ENCODE measurements at places on chromosomes 5 and 9. TPM values are rescaled to one million over a fixed set of nuclear protein-coding genes. Genes with fewer than 3 reads are reported as not detected.

- H3K4me3 ChIP-seq, result no peak overlapping the region
- no peak for DNase-seq
- H3K27ac ChIP-seq, result no peak overlapping the region
- H3K36me3 ChIP-seq, result no peaks in the 10 kb centered on the region
- H3K27me3 ChIP-seq, result no peaks in the 10 kb centered on the region
These were observed 24.9 kb downstream of the RNF130 start for GRCh38 chr5:180046656-180047055.

DNA sequence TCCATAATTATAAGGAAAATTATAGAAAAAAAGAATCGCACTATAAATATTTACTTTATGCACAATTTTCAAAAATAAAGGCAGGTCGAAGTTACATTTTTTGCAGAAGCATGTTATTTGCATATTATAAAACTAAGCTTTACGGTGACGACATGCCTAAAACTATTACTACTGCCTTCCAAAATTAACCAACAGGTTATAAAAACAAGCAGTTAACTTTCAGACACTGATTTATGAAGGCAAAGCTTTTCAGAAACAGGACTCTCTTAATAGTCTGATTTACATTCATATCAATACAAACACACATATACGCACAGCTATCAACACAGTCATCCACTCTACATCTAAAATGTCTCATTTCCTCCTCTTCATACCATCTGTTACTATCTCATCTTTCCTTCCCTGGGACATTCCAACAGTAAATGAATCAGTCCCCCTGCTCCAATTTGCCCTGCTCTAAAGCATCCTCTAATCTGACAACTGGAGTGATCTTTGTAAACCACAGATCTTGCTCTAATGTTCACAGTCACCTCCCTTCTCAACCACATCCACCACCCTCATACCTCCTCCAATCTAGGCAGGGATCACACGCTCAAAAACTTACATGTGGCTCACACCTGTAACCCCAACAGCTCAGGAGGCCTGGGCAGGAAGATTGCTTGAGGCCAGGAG lies 21.6 kb downstream of the FBXW11 start:
- no peak overlapping the region for H3K4me3 ChIP-seq
- peaks cover 9% of the 10 kb centered on the region for H3K4me1 ChIP-seq
- no peak for DNase-seq
- H3K36me3 ChIP-seq, result no peaks in the 10 kb centered on the region
- no peaks in the 10 kb centered on the region for H3K27me3 ChIP-seq

GRCh38 chr9:33952066-33952465 lies 96.6 kb downstream of the UBAP2 start:
- peaks cover 15% of the 10 kb centered on the region for H3K36me3 ChIP-seq
- no peak for DNase-seq
- H3K4me3 ChIP-seq, result no peak overlapping the region
- no peaks in the 10 kb centered on the region for H3K27me3 ChIP-seq
- no peak overlapping the region for H3K27ac ChIP-seq

GRCh38 chr5:17951392-17952169 lies 317.3 kb downstream of the TAF11L14 start:
- no peak overlapping the region for H3K27ac ChIP-seq
- H3K4me1 ChIP-seq, result no peaks in the 10 kb centered on the region
- no peaks in the 10 kb centered on the region for H3K27me3 ChIP-seq
- H3K4me3 ChIP-seq, result no peak overlapping the region
- no peaks in the 10 kb centered on the region for H3K36me3 ChIP-seq

DNA sequence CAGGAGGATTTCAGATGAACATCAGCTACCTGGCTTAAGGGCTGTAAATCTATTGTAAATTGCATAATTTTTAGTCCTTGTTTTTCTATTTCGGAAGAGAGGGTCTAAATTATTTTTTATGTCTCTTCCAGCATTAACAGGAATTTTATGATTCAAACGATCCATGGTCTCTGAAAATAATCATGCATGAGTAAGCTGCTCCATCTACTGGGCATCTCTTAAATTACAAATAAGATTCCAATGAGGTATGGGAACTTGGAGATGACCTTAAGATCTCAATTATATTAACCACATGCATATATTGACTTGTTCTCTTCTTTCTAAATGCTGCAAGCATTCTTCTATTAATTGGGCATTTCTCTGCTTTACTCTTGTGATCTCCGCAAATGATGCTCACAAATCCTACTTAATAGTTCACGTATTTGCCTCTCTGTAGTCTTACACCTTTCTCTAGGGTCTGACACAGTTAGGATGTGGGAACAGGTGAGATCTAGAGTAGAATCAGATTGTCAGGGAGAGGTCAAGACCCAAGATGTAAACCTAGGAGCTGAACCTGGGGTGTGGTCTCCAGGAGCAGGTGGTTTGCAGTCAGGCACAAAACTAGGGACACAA lies 86.9 kb downstream of the NUDT12 start:
- no peak overlapping the region for H3K4me3 ChIP-seq
- no peaks in the 10 kb centered on the region for H3K4me1 ChIP-seq
- H3K27me3 ChIP-seq, result no peaks in the 10 kb centered on the region
- DNase-seq, result peak; percentile 33

- H3K4me3 ChIP-seq, result no peak overlapping the region
- H3K4me1 ChIP-seq, result no peaks in the 10 kb centered on the region
These were observed 208.3 kb upstream of the ITGA1 start for GRCh38 chr5:52579391-52579790.

GHR gene
- not detected for total RNA-seq

DNA sequence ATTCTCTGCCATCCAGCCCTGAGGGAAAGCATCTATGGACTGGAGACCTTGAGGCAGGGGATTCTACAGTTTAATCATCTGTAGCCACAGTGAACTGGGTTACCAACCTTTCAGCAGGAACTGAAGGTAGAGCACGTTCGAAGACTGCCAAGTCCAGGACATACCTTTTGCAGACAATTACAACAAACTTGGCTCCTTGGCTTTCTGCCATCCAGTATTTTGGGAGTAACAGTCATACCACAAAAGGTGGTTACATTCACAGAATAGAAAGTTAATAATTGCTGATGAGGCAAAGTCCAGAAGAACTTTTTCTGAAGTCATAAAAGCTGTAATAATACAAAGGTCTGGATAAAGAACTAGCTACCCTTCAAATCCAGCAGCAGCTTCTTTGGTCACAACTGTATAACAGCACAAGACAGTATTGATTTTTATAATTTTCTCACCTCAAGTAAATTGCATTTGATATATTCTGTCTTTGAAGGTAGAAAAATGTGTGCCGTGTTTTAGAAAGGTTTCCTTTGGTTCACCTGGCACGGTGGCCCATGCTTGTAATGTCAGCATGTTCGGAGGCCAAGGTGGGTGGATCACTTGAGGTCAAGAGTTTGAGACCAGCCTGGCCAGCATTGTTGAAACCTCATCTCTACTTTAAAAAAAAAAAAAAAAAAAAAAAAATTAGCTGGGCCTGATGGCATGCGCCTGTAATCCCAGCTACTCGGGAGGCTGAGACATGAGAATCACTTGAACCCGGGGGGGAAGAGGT lies 236.6 kb downstream of the NR3C1 start:
- H3K4me1 ChIP-seq, result no peaks in the 10 kb centered on the region
- H3K4me3 ChIP-seq, result no peak overlapping the region
- no peaks in the 10 kb centered on the region for H3K36me3 ChIP-seq
- no peak for DNase-seq
- H3K27me3 ChIP-seq, result no peaks in the 10 kb centered on the region
- no peak overlapping the region for H3K27ac ChIP-seq

DNA sequence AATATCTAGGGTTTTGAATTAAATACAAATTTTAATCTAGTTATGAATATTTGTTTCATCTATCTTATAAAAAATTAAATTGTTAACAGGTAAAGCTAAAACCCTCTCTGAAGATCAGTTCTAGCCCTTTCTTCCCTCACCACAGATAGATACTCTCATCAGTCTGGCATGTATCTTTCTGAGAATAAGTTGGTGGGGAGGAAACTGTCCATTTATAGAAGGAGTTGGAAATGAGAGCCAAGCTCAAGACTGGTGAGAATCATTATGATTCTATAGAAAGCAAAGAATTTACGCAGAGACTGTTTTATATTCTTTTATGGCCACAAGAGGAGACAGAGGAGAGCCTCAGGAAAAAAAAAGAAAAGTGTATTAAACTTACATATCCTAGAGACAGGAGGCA lies 59.0 kb downstream of the STARD4 start:
- DNase-seq, result no peak
- peaks cover 4% of the 10 kb centered on the region for H3K4me1 ChIP-seq
- no peak overlapping the region for H3K27ac ChIP-seq
- H3K36me3 ChIP-seq, result no peaks in the 10 kb centered on the region
- no peaks in the 10 kb centered on the region for H3K27me3 ChIP-seq

- no peaks in the 10 kb centered on the region for H3K4me1 ChIP-seq
- H3K36me3 ChIP-seq, result no peaks in the 10 kb centered on the region
- H3K27me3 ChIP-seq, result no peaks in the 10 kb centered on the region
- no peak overlapping the region for H3K4me3 ChIP-seq
These were observed 51.6 kb downstream of the F2RL2 start for GRCh38 chr5:76571559-76571958.

TLX3 gene
- 4.6 TPM for total RNA-seq

Data from HCT116 (cell line).